ENCODE measurements at places on chromosomes 5 and 9.

- peak; percentile 72 for DNase-seq
Measured at GRCh38 chr9:114452219-114453165, 52.8 kb downstream of the WHRN start.

DNA sequence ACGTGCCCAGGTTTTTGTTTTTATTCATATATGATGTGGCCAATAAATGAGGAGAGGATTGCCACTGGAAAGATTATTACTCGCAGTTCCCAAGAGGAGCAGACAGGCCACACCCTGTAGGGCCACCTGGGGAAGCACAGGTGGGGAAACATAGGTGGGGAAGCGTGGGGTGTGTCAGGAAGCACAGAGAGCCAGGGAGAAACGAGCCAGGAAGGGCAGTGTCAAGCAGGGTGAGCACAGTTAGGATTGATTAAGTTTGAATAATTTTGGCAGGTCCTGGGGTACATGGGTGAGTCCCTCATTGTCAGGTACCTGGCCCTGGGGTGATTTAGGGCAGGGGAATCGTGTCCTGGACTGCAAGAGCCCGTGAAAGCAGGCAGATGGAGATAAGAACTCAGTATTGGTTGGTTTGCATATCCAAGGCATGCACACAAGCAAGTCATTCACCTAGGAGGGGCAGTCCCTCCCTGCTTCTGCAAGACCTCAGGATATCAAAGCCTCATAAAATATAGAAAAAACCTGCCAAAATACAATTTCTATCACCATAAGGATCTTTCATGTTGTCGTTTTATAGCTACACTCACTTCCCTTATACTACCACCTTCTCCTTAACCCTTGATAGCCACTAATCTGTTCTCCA, 22.4 kb downstream of the MVB12B start:
- DNase-seq: no peak

DNA sequence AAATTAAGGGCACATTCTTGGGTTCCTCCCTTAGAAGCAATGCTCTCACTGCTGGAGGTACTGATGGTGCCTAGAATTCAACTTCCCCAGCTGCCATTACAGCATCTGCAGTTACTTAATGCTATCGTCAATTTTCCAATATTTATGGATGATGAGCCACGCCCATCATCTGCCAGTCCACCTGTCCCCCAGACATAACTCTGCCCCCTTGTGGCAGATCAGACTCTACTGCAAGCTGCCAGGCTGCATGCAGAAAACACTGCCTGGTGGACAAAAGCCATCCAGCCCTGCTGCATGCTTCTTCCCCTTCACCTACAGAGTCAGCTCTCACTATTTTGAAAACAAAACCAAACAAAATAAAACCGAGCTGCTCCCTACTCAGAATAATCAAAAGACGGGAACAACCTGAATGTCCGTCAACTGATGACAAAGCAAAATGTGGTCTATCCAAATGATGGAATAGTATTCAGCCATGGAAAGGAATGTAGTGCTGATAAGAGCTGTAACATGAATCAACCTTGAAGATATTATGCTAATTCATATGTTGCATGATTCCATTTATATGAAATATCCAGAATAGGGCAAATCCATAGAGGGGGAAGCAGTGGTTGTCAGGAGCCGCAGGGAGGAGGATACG, 66.4 kb downstream of the RETREG1 start:
- no peak for DNase-seq

- DNase-seq: no peak
Measured at GRCh38 chr9:129166623-129167557, 11.2 kb downstream of the IER5L start.

GRCh38 chr9:72704688-72705375, 183.4 kb downstream of the TMC1 start:
- DNase-seq: no peak

GRCh38 chr9:75023846-75024245, 4.2 kb downstream of the CARNMT1 start:
- DNase-seq: no peak

- DNase-seq: no peak
Measured at GRCh38 chr9:109956717-109957440, 176.9 kb downstream of the PALM2AKAP2 start.

DNA sequence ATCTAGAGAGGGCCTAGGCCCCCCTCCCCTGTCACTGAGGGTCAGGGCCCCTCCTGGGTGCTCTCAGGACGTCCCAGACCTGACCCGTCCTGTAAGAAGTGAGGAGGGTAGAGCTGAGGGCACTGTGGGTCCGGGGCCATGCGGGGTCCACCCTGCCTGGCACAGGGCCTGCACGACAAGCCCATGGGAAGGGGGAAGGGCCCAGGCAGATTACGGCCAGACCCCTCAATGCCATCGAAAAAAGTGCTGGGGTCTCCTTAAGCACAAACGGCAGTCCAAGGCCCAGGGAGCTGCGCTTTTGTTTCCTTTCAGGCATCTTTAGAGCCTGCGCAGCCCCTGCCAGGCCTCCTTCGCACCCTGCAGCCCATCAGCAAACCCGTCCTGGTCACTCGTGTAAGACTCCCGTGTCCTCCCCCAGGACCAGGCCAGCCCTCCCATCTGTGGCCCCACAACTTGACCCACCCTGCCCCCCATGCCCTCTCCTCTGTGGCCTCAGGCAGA, 4.4 kb upstream of the EXOC3 start:
- no peak for DNase-seq

DNA sequence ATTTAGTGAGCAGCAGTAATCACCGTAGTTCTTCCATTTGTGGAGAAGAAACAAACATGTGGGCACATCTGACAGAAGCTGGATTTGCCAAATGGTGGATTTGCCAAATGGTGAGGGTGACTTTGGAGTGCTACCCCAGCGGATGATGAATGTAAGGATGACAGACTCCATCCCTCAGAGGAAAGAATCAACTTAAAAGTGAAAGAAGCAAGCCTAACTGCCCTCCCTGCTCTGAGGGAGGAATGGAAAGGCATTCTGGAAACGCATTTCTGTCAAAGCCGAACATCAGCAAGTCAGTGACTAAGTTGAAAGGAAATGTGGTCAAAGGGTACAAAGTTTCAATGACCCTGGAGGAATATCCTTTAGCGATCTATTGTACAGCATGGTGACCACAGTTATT, 143.5 kb downstream of the GPBP1 start:
- DNase-seq: no peak

DNA sequence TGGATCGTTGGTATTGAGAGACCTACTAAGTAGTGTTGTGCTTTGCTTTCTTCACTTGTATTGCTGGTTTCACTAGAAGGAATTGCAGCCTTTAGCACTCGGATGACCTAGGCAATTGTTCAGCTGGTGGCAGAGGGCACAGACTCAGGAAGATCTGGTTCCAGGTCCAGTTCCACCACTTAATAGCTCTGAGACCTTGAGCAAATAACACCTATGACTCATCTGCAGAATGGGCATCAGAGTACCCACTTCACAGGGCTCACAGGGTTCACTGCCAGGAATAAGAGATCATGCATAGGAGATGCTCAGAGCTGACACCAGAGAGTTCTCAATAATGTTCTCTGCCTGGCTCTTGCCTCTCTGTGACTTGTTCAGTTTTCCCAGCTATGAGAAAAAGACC, 133.6 kb downstream of the SIL1 start:
- DNase-seq: no peak

- DNase-seq: no peak
Measured at GRCh38 chr9:37433867-37434371, 11.4 kb downstream of the GRHPR start.

DNA sequence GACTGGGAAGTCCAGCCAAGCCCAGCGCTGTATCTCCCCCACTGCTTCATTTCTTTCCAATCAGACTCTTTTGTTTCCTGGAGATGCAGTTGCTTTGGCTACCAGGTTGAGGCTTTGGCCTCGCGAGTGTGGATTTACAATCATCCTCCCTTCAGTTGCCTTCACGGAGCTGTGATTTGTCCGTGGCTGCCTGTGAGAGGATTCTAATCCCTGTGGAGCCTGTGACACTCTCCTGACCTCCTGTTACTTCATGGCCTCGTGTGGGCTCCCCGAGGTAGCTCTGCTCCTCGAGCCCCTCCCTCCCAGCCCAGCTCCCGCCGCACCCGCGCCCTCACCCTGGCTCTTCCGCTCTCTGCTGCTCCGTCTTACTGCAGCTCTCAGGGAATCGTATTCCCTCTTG, 107.2 kb upstream of the STC2 start:
- DNase-seq: no peak

GRCh38 chr5:176553260-176554085, 4.3 kb downstream of the CDHR2 start:
- DNase-seq: no peak

GRCh38 chr5:93793159-93793781, 51.9 kb upstream of the POU5F2 start:
- DNase-seq: no peak

DNA sequence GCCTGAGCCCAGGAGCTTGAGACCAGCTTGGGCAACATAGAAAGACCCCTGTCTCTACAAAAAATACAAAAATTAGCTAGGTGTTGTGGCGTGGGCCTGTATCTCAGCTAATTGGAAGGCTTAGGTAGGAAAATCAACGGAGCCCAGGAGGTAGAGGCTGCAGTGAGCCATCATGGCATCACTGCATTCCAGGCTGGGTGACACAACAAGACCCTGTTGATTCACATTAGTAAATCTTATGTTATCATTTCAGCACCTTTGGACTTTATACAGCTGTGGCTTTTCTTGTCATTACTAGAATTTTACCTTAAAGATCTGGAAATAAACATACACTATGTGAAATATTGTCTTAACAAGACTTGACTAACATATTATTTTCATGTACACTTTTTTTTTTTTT, 185.0 kb downstream of the ZNF608 start:
- no peak for DNase-seq

DNA sequence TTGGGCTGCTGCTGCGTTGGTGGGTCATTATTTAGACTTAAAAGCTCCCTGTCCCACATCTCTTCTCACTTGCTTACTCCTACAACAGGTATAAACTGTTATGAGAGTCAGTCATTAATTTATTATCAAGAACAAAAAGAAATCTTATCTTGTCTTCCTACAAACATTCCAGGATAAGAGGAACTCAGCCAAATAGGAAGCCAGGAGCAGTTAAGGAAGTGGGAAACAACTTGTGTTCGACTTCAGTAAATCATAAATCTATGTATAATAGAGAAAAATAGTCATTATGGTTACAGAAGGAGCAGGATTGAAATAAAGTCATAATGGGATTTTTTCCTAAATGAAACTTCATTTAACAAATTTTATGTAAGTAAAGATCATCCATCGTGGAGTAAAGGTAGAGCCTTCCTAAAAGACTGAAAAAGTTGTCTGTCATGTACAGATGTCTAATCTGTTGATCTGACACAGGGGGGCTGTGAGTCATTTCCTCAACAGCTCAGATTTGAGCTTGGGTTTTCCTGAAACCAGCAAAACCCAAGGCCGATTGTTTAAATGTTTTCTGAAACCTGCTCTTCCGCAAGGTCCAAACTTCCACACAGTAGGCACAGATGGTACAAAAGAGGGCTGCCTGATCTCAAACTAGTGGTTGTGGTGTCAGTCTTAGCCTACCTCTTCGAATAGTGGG, 25.3 kb upstream of the LRRTM2 start:
- DNase-seq: no peak

DNA sequence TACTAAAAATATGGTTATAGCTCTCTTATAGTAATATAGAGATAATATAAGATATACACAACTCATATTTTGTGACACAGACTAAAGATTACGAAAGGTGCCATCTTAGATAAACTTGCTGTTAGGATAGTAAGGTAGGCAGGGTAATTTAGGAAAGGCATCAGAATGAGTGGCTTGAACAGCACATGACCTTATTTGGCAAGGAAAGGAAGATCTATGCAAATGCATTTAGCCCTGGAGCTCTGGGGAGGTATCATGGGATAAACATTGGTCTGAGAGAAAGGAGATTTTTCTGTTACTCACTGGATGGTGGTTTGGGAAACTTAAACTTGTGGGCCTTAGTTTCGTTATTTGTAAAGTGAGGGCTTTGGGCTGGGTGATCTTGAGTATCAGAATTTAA, 65.8 kb downstream of the KCTD16 start:
- DNase-seq: no peak

DNA sequence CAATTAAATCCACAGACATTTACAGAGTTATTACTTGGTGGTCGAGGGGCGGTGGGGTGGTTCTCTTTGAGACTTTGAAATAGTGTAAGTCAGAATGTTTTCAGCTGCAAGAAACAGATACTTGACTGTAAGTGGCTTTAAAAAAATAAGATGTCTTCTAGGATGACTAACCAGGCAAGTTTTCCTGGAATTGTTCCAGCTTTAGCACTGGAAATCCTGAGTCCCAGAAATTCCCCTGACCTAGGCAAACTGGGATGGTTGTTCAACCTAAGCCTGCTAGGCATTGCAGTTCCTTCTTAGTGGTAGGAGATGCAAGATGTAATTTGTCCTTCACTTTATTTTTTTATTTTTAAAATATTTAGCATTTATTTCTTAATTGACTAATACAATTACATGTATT, 169.5 kb upstream of the POC5 start:
- DNase-seq: no peak

DNA sequence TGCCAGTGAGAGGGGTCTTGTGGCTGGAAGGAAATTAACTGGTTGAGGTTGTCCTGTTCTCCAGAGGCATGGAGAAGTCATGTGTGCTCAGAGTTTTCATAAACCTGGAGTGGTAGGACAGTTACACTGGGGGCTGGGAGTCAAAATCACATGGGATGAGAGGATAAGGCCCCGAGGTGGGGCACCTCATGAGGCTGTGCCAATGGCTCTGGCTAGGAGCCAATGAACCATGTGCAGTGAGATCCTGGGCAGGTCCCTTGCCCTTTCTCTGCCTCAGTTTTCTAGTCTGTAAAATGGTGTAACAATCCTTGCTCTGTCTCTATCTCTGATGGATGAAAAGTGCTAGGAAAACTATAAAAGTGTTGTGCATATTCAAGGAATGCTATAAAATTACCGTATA, 7.0 kb upstream of the SYNPO start:
- no peak for DNase-seq

GRCh38 chr5:73694089-73694488, 68.1 kb downstream of the ARHGEF28 start:
- DNase-seq: no peak

DNA sequence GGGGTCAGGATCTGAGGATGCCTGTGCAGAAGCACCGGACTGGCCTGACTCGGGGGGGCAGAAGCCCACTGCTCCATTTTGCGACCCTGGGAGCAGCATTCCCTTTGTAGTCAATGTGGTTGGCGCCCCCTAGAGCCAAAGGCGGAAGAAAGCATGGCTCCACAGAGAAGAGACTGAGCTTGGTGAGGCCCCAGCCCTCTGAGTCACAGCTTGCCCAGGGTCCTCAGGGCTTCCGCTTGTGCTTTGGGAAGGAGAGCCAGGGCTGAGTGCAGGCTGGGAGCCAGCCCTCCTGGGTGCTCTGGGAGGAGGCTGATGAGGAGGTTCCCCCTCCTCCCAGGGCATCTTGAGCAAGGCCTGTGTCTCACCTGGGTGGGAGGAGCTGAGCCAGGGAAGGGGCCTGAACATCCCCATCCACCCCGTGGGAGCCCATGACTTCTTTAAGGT, 5.5 kb upstream of the AQP3 start:
- no peak for DNase-seq

GRCh38 chr5:14153932-14154731, 11.0 kb downstream of the TRIO start:
- peak; percentile 27 for DNase-seq

GRCh38 chr5:139842321-139842720, 46.7 kb downstream of the PSD2 start:
- DNase-seq: no peak

All from naive B cell (primary cell).